Renal cortex interstitium (tissue), 15 donors: ENCODE measurements at places on chromosomes 4 and X.

DNA sequence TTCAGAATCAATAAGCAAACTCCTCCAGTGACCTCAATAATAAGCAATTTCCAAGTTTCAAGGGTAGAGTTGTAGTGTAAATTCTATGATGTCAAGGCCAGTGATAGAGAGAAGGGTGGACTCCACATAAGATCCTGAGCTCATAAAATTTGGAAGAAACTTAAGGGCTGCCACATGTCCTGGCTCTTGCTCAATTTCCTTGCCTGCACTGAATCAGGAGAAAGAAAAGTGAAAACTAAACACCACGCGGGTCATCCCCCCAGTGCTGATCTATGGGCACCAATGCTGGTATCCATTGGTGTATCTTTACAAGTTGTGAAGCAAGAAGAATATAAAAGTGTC lies 392.0 kb upstream of the INTU start:
- DNase-seq, result no peak

- no peak for DNase-seq
These were observed 9.5 kb downstream of the HPRT1 start for GRCh38 chrX:134469486-134469885.

DNA sequence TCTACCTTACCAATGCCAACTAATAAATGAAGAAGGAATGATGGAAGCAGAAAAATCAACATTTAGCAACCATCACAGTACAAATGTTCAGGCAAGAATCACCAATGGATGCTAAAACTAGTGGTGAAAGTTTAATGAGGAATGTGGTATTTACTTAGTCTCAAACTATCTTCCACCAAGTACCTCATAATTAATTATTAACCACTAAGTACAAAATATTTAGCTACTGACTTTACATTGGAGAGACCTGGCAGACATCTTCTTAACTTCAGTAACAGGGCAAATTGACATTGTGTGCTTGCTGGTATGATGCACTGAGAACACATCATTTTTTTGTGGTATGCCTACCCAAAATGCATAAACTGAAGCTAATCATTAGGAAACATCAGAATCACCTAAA lies 82.4 kb downstream of the DLG3 start:
- no peak for DNase-seq

- no peak for DNase-seq
These were observed 154.0 kb downstream of the TMEM47 start for GRCh38 chrX:34503119-34503518.

DNA sequence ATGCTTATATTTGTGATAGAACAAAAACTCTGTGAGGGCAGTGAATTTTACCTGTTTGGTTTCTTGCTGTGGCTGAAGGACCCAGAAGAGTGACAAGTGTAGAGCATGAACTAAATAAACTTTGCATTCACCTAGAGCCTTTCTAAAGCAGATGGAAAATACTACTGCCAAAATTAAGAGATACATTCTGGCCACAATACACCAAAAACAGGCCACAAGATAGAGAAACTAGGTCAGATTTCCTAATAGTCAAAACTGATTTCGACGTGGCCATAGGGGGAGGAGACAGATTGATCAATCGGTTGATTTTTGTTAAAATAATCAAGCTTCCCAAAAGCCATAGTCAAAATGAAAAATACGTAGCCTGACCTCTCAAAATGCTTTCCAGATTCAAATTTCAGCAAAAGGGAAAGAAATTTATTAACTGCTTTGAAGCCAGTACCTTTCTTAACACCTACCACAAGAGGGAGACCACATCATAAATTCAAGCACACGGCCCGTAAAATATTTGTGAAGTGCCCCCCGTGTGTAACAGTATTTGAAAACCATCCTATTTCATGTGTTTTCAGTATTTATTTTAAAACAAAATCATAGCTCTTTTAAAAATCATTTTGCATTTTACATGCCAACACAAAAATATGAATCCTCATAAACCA lies 132.4 kb downstream of the CORIN start:
- no peak for DNase-seq

- DNase-seq, result no peak
These were observed 124.2 kb downstream of the C4orf51 start for GRCh38 chr4:145804116-145804515.

DNA sequence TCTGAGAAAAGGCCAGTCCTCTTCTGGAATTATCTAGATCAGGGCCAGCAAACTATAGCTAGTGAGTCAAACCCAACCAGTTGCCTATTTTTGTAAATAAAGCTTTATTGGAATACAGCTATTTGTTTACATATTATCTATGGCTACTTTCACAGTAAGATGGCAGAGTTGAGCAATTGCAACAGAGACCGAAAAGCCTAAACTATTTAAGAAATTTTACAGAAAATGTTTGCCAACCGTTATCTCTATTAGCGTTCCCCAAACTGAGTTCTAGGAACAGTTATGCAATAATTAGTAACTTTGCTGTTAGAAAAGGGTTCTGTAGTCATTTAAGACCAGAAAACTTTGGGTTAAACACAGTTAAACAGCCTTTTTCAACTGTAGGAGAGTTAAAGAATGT lies 10.5 kb downstream of the TEX13B start:
- no peak for DNase-seq

GRCh38 chr4:169094656-169095231 lies 84.7 kb upstream of the CBR4 start:
- no peak for DNase-seq

DNA sequence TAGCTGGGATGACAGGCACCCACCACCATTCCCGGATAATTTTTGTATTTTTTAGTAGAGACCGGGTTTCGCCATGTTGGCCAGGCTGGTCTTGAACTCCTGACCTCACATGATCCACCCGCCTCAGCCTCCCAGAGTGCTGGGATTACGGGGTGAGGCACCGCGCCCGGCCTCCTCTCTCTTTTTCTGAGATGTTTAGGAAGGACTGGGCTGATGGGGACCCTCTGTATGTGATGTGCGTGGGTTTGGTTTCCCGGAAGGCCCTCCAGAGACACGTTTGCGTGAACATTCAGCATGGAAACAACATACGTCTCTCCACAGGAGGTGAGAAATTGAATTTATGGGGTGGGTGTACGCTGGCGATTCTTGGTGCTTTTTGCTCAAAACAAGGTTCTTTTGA lies 18.6 kb downstream of the SHOX start:
- no peak for DNase-seq

DNA sequence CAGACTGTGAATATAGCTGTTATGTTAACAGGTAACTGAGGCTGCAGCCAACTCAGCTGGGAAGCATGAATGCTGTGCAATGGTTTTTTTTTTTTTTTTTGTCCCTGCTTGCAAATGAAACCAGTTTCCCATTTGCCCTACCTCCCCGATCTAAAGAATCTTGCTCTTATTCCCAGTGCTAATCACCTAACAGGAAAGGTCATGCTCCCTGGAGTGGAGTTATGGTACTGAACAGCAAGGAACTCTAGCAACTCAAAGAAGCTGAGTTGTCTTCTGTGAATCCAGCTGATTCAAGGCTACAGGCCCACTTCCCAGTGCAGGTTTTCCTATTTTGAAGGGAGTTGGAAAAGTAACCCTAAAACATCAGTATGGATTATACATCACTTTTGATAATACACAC lies 52.1 kb downstream of the HTR2C start:
- no peak for DNase-seq
